Prostate gland (tissue), 2 donors: ENCODE measurements at places on chromosomes 2 and 18.

DNA sequence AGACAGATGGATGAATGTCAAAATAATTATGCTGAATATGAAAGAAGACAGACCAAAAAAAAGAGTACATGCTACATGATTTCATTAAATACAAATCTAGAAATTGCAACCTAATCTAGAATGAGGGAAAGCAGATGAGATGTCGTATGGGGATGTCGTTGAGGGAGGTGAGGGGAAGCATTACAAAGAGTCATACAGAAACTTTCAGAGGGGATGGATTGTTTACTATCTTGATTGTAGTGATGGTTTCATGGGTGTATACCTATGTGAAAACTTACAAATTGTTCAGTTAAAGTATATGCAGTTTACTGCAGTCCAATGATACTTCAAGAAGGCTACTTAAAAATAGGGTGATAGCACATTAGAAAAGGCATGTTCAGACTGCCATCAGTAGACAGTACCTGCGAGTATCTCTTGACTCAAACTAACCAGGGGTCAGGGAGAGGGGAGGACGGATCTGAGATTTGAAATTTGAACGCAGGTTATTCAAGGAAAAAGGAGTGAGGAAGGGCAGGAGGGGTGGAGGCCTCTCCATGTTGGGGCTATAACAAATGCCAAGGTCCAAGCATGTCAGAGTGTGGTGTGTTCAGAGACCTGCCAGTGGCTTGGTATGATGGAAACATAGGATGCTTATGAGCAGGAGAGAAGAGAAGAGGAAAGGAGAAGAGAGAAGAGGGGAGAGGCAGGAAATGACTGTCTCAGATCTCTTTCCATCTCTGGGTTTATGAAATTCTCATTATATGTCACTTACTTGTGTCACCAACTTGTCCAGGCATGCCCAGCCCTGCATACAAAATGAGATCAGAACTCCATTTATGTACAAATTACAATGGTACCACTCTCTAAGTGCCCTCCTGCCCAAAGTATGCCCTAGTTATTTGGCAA, 257.3 kb upstream of the CXCR4 start:
- DNase-seq, result no peak

- no peak for DNase-seq
These were observed 64.1 kb downstream of the DTNA start for GRCh38 chr18:34773961-34774766.

GRCh38 chr18:63043516-63043915, 276.1 kb downstream of the BCL2 start:
- DNase-seq, result no peak

DNA sequence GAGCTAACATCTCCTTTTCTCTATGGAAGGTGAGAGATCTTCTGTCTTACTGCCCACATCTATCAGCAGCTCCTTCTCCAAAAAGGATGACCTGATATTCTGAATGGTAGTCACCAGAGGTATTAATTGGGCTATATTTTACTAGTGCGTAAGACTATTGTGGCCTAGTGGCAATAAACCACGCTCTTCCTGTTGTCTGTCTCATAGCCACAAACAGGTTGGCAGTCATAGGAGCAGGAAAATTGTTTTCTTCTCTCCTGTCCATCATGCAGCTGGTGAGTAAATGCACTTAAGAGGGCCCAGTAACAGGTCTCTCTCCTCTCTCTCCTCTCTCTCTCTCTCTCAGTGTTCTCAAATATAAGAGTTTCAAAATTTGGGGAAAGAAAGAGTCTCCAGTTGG, 856.8 kb upstream of the ACVR2A start:
- DNase-seq, result no peak

- no peak for DNase-seq
These were observed 22.4 kb downstream of the WIPF1 start for GRCh38 chr2:174575124-174575776.

DNA sequence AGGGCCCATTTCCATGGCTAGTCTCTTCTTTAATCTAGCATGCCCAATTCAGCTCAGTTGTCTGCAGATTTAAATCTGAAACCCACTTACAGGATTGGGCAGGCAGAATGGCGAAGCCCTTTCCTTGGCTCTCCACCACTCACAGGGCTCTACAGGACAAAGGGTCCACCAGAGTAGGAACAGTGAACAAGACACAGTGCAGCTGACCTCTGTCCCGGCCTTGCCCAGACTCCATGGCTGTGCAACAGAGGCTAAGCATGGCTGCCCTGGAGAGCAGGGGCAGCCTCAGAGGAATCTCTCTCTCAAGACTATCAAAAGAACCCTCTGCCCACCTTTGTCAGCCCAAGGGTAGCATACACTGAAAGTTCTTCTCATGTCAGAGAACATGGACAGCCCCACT, 9.7 kb upstream of the ATP6V1B1 start:
- no peak for DNase-seq

GRCh38 chr2:191970867-191971266, 124.0 kb upstream of the CAVIN2 start:
- no peak for DNase-seq
